Smooth muscle cell of the pulmonary artery (primary cell): ENCODE measurements at places on chromosomes 6 and 20. TPM values are rescaled to one million over a fixed set of nuclear protein-coding genes. Genes with fewer than 3 reads are reported as not detected.

The NHSL1 gene
- total RNA-seq, result 3.9 and 5.6 TPM in 2 replicates

The C6orf52 gene
- total RNA-seq, result 0.46 TPM in 1 of 2 replicates, not detected in the other

The RFX6 gene
- total RNA-seq, result not detected in 2 replicates

The MOG gene
- total RNA-seq, result not detected in 2 replicates

The NOX3 gene
- not detected in 2 replicates for total RNA-seq

The LY6G5B gene
- 1.9 and 4.0 TPM in 2 replicates for total RNA-seq

The EYS gene
- total RNA-seq, result under 0.01 and 0.13 TPM in 2 replicates

The ZSCAN16 gene
- 1.7 and 2.2 TPM in 2 replicates for total RNA-seq
